Frontal cortex (tissue), 4 donors: ENCODE measurements at places on chromosomes 1 and 21. TPM values are rescaled to one million over a fixed set of nuclear protein-coding genes. Genes with fewer than 3 reads are reported as not detected.

The CD160 gene
- not detected for total RNA-seq

The C1orf141 gene
- under 0.01 TPM for total RNA-seq

The MPZL1 gene
- 184 TPM for total RNA-seq

The ST6GALNAC3 gene
- total RNA-seq: 14.3 TPM

GRCh38 chr21:22728091-22728490, 1729.9 kb downstream of the NCAM2 start:
- DNase-seq: no peak

DNA sequence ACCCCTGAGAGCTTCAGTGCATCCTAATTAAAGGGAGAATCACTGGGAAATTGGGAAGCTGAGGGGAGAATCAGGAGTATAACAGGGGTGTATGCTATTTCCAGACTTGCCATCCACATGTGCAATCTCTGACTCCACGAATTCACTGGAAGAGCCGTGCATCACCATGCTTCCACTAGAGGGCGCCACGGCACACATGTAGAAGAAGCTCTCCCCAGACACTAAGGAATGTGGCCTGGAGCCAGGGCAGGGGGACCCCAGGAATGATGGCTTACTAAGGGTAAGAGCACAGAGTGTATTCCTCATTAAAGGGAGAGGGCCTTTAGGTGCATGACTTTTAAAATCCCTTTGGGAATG, 81.5 kb downstream of the ABCA4 start:
- no peak for DNase-seq

GRCh38 chr1:33021567-33022431, 14.9 kb downstream of the AK2 start:
- DNase-seq: no peak

GRCh38 chr1:222880587-222880986, 65.7 kb downstream of the DISP1 start:
- DNase-seq: no peak

- DNase-seq: no peak
Measured at GRCh38 chr1:41672641-41673361, 188.3 kb upstream of the EDN2 start.

GRCh38 chr1:8216005-8216404, 101.9 kb upstream of the SLC45A1 start:
- DNase-seq: no peak

DNA sequence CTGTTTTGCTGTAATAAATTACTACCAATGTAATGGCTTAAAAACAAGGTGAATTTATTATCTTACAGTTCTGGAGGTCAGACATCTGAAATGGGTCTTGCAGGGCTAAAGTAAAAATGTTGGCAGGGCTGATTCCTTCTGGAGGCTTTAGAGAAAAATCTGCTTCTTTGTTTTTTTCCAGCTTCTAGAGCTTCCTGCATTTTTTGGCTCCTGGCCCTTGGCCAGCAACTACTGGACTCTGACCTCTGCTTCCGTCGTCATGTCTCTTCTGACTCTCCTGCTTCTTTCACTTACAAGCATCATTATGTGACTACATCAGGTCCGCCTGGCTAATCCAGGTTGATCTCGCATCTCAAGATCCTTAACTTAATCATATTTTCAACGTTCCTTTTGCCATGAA, 350.9 kb downstream of the S1PR1 start:
- DNase-seq: no peak

DNA sequence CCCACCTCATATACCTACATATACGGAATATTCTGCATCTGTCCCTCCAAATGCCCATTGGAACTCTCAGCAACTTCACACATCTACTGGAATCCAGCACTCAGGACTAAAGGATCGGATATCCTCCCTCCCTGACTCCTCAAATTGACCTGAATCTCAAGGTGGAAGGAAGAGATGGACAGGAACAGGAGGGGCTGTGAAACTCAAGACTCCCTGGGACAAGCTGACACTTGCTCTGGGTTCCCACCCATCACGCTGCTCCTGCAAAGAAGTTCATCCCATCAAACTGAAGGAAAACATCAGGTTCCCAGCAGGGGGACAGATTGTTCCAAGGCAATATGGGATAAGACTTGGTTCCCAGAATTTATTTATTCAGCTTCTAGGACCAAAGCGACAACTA, 30.3 kb upstream of the TIAM1 start:
- no peak for DNase-seq

DNA sequence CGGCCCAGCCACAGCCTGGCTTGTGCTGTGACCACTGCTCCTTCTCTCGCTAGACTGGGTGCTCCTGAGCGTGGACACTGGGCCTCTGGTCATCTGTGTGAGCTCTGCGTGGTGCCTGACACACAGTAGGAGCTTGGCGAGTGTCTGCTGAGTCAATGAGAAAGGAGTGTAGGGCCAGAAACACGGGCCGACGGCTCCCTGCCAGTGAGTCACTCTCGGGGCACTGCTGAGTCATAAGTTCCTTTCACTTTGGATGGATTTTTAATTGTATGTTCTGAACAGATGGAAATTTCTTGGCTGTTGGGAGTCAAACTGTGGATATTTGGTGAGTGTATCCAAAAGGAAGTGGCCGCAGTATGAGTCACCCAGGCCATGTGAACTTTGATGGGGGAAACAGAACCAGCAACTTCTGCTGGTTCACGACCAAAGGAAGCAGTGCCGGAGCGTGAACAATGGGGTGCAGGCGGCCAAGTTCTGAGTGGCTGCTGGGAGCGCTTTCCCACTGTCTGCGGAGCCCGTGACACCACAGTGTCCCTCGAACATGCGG, 41.0 kb upstream of the COL18A1 start:
- peak; percentile 77 for DNase-seq

GRCh38 chr1:61193808-61194207, 111.4 kb downstream of the NFIA start:
- no peak for DNase-seq
